ENCODE measurements at places on chromosomes 4 and X.

DNA sequence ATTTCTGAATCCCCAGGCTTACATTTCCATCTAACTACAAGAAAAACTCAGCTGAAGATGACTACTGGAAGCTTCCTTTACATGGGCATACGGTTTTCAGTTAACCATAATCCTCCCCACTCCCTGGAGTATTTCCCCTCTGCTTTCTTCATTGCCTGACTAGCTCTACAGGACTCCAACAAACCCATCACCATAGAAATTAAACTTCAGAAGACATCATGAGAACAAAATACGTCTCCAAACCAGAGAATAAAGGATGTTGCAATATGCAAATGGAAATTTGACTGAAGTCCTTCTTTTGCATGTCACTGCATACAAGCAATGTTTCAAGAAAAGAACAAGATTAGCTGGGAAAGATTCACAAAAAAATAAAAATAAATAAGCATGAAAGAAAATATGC, 170.2 kb upstream of the PCDH18 start:
- no peak for DNase-seq

DNA sequence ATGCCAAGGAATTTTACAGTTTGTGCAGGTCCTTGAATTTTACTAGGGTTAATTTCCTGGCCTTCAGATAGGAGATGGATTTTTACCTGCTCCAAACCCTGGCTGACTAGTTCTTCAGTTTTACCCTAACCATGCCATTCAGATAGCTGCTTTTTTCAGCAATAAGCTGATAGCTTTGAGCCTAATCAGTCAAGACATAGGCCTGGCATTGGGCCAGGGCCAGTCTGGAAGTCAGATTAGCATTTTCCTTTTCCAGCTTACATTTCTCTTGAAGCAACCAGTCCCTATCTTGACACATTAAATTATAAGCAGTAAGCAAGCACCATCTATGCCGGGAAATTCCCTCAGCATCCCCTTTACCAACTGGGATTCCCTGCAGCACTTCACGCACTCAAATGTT, 177.1 kb downstream of the ADGRA3 start:
- no peak for DNase-seq

DNA sequence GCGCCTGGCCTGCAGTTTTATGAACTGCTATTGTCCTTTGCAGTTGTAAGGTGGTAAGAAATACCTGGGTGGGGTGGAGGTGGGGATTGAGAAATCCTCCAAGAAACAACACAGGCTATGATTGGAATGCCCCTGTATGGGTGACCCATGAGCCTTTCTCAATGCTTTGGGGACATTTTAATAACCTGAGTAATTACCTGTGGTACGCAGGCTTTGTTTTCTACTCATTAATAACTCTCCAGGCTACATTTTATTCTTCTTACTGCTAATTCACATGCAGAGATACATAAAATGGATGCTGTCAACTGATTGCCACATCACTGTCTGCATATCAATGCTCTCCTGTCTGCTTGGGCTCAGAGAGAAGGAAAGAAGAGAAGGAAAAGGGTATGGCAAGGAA, 41.8 kb downstream of the PHEX start:
- DNase-seq: no peak

- no peak for DNase-seq
Observed at GRCh38 chr4:106454021-106454420, 85.4 kb upstream of the GIMD1 start.

DNA sequence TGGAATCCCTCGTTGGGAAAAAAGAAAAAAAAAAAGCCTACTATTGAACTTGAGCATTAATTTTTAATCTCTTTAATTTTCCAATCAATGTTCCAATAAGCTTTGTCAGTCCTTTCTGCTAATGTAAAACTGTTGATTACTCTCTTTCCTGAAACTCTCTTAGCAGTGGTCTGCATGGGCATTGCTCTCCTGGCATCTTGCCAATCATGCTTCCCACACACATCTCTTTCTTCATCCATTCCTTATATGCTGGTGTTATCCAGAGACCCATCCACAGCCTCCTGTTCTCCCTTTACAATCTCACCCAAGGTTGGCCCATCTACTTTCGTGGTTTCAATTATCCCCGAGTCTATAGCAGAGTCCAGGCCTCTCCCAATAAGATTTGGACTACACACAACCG, 31.8 kb upstream of the KCNE5 start:
- DNase-seq: no peak

GRCh38 chrX:75596178-75596577, 73.3 kb upstream of the ZDHHC15 start:
- no peak for DNase-seq

- no peak for DNase-seq
Observed at GRCh38 chr4:177313263-177313662, 3.6 kb downstream of the NEIL3 start.

GRCh38 chr4:119729835-119730670, 101.4 kb upstream of the PDE5A start:
- no peak for DNase-seq

- no peak for DNase-seq
Observed at GRCh38 chr4:24674279-24674678, 89.9 kb upstream of the DHX15 start.

- no peak for DNase-seq
Observed at GRCh38 chr4:90979556-90979955, 852.4 kb downstream of the CCSER1 start.

GRCh38 chr4:105871997-105872396, 23.3 kb upstream of the NPNT start:
- no peak for DNase-seq

DNA sequence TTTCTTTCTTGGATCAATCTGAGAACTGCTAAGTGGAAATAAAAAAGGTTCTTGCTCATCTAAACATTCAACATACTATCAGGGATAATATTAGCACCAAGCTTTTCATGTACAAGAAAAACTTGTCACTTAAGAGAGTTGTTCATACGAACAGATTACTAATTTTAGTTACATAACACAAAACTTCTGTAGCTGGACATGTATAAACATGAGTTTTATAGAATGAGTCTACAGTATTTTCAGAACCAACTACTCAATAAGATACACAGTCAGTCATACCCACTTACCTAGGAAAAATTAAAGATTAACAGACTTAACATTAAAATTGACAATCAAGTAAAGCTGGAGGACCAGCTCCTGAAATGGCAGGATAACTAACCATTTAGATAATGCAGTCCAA, 540.1 kb upstream of the FAM241A start:
- no peak for DNase-seq

- DNase-seq: no peak
Observed at GRCh38 chr4:141395246-141395830, 174.6 kb downstream of the ZNF330 start.

GRCh38 chrX:11366998-11367595, 73.9 kb downstream of the AMELX start:
- DNase-seq: no peak

DNA sequence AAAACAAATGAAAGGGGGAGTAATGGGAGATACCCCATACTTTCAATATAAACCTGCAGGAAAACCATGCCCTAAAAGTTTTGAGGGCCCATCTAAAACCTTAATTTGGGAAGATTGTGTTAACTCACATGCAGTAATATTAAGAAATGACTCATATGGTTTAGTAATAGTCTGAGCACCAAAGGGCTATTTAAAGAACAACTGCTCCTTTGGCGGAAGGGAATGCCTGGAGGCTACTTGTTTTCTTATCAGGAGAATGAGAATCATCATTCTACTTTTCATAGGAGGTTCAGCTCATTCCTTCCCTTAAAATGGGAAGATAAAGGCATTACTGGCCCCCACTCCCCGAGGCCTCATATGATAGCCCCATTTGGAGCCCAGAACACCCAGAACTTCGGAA, 47.6 kb downstream of the SPIN3 start:
- DNase-seq: no peak

DNA sequence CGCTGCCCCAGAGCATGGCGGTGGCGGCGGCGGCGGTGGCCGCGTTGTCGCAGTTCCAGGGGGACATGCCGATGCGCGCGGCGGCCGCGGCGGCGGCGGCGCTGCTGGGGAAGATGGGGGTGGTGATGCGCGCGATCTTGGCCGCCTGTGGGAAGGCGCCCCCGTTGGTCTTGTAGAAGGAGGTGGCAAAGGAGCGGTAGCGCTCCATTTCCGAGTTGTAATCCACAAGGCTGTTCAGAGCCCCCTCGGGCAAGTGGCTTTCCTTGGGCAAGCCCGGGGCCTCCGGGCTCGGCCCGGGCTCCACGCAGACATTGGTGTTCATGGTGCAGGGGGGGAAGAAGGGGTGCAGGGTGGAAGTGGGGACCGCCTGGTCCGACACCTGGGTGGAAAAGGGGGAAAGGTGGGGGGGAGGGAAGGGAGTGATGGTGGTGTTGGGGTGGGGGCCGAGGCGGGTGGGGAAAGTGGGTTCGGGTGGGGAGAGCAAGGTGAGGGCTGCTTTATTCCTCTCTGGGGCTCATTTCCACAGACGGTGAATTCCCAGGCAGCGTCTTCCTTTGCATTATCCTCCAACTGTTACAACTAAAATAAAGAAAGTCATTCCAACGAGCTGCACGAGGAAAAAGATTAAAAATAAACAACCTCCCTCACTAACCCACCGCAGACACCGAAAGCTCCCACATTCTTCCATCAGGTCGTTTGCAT, 3.1 kb downstream of the CXXC4 start:
- DNase-seq: peak; percentile 64

DNA sequence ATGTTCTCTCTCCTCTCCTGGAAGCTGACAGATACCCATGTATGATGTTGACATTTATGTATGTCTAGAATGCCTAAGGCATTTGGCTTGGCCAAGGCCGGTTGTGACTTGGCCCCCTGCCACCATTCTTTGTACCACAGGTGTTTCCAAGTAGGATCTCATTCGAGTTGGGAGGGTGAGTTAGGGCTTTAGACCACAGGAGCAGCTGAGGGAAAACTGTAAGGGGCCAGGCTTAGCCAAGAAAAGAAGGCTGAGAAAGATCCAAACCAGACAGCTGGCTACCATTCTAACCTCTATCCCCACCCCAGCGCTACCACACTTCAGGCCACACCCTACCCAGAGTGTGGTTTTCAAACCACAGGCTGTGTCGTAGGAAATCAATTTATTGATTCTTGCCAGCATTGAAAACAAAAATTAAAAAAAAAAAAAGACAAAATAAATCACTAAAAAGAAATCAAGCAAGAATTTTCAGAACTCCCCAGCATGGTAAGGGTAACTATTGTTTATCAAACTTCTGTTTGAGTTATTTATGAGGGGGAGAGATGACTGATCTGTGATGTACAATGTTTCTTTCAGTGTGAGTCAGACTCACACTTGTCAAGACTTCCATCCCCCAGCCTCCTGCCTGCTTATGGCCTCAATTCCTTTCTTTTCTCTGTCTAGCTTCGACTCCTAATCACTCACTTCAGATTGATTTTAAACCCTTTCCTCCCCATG, 9.9 kb downstream of the TMSB4X start:
- peak; percentile 32 for DNase-seq

DNA sequence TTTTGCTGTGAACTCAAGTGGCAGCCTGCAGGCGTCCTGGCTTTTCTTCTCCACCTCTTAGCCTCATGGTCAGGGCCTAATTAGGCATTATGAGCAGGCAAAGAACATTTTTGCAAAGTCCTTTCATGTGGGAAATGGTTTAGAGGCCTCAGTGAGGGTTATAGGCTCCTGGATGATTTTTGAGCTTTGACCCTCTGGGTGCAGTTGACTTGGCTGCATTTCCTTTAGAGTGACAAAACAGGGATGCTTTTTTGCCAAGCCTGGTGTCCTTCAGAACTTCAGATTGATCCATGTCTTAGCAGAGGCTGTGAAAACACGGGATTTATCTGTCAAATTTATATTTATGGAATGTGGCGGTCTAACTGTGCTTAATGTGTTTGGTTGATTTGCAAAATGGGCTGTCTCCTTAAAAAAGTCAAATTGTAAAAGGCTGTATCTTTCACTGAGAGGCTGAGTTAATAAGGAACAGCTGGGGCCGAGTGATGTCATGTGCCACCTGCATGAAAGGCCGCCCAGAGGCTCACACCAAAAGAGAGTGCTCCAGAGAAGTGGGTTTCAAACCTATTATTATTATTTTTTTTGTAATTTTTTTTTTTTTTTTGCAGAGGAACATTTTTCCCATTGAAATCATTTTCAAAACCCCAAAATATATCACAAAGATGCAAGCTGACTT, 192.2 kb upstream of the ARX start:
- DNase-seq: no peak

GRCh38 chrX:10062980-10063379, 93.8 kb upstream of the CLCN4 start:
- no peak for DNase-seq

DNA sequence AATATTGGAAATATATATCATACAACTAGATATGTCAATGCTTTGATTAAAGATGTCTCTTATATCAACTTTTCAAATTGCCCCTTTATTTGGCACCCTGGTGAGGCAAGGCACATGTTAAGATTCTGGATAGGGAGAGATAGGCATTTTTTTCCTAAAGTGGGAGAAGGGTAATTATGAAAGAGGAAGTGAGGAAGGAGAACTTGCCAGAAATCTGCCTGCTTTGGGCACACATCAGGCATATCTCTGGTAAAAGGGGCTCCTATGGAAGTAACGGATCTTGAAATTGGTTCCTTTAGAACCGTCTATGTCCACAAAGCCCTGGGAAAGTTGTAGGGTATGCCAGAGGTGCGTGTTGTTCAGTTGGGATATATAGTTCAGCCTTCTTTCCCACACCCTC, 5.7 kb downstream of the IL15 start:
- no peak for DNase-seq

DNA sequence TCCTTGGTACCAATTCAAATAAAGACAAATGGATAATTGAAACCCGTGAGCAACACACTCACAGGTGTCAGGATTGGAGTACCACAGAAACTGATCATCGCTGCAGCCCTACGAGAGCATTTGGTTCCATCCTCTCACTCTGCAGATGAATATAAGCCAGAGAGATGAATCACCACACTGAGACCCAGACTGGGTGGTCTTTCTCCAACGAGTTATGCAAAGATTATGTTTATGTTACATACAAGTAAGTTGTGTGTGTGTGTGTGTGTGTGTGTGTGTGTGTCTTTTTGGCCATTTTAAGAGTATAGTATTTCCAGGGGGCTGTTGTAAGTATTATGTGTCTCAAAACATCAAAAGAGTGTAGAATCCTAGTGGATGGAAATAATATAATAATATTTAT, 329.5 kb upstream of the ZFP42 start:
- no peak for DNase-seq

- DNase-seq: no peak
Observed at GRCh38 chr4:148312956-148313490, 129.2 kb downstream of the NR3C2 start.

GRCh38 chrX:17602245-17602644, 135.0 kb upstream of the SCML1 start:
- DNase-seq: no peak

GRCh38 chr4:86688026-86688425, 93.9 kb downstream of the PTPN13 start:
- DNase-seq: no peak

DNA sequence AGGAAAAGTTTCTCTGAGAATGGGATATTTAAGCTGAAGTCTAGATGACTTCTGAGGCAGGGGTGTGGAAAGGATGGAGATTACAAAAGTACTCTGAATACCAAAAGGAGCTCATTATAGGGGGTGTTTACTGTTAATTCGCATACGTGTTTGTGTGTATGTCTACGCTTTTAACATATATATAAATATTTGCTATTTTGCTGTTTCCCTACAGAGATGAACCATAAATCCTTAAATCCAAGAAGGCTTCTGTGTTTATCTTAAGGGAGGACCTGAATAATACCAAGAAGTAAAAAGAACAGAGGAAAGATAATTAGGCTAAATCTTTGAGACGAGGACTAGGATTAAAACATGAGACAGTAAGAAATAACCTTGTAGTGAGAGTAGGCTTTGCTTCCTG, 166.0 kb downstream of the ARAP2 start:
- no peak for DNase-seq
